Neural progenitor cell (in vitro differentiated cells): ENCODE measurements at places on chromosomes 5 and 9.

DNA sequence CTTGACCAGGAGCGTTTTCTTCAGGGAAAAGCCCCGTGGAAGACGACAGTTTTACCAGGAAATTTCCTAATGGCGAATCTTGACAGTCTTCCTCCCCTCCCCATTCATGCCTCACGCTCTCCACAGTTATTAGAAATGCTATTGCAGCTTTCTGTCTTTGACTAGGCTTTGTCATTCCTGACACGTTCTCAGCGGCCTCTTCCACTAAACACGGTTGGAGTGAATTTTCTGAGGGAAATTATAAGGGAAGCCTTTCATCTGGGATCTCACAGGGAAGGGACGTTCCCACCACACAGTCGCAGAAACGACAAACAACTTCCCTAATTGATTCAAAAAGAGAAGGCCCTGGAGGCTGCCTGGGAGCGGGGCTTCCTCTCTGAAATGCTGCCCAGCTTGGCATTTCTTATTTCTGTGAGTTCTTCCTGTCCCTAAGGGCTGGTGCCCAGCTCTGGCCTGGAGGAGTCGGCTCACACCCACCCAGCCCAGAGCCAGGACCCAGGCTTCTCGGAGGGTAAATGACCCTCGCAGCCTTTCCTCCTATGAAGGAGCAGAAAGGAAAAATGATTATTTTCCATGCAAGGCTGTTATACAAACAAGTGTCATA, 57.1 kb upstream of the PPP1R26 start:
- H3K36me3 ChIP-seq = no peaks in the 10 kb centered on the region
- no peak overlapping the region for H3K27ac ChIP-seq
- no peaks in the 10 kb centered on the region for H3K4me1 ChIP-seq
- DNase-seq = no peak
- H3K4me3 ChIP-seq = no peak overlapping the region
- H3K27me3 ChIP-seq = no peaks in the 10 kb centered on the region

- no peak overlapping the region for H3K27ac ChIP-seq
- H3K4me1 ChIP-seq = no peaks in the 10 kb centered on the region
- H3K27me3 ChIP-seq = no peaks in the 10 kb centered on the region
- H3K36me3 ChIP-seq = no peaks in the 10 kb centered on the region
These were observed 207.0 kb downstream of the CSNK1G3 start for GRCh38 chr5:123719004-123719403.

- no peak for DNase-seq
- H3K36me3 ChIP-seq = no peaks in the 10 kb centered on the region
- H3K27me3 ChIP-seq = no peaks in the 10 kb centered on the region
These were observed 125.0 kb downstream of the TRIO start for GRCh38 chr5:14267991-14268708.

DNA sequence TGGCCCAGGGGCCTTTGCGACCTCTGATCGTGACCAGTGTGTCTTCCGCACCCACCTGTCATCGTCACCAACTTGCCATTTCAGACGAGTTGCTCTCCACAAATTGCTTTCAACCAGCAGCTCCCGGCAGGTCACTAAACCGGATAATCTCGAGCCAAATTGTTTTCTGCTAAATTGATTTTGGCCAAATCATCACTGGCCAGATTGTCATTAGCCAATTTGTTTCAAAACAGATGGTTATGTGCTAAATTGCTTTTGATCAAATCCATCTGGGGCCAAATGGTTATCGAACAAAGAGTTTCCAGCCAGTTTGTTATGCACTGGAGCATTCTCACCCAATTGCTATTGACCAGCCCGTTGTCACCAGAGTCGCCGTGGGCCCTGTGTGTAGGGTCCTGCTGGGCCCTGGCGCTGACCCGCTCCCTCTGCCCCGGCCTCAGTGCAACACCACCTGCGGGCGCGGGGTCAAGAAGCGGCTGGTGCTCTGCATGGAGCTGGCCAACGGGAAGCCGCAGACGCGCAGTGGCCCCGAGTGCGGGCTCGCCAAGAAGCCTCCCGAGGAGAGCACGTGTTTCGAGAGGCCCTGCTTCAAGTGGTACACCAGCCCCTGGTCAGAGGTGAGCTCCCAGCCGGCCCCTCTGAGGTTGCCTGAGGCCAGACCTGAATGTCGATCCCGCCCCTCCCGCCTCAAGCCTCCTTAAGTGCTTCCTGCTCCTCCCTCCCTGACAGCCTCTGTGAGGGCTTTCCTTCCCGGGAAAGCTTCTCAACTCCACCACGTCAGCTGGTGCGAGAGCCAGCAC, 35.6 kb downstream of the ADAMTSL2 start:
- no peaks in the 10 kb centered on the region for H3K36me3 ChIP-seq
- no peaks in the 10 kb centered on the region for H3K27me3 ChIP-seq
- H3K4me3 ChIP-seq = no peak overlapping the region
- no peak overlapping the region for H3K27ac ChIP-seq
- peaks cover 9% of the 10 kb centered on the region for H3K4me1 ChIP-seq
- peak; percentile 39 for DNase-seq

- no peaks in the 10 kb centered on the region for H3K36me3 ChIP-seq
- peaks cover 19% of the 10 kb centered on the region for H3K4me1 ChIP-seq
- DNase-seq = no peak
- no peak overlapping the region for H3K27ac ChIP-seq
- no peaks in the 10 kb centered on the region for H3K27me3 ChIP-seq
- H3K4me3 ChIP-seq = no peak overlapping the region
These were observed 330.0 kb downstream of the EBF1 start for GRCh38 chr5:158769696-158770095.

DNA sequence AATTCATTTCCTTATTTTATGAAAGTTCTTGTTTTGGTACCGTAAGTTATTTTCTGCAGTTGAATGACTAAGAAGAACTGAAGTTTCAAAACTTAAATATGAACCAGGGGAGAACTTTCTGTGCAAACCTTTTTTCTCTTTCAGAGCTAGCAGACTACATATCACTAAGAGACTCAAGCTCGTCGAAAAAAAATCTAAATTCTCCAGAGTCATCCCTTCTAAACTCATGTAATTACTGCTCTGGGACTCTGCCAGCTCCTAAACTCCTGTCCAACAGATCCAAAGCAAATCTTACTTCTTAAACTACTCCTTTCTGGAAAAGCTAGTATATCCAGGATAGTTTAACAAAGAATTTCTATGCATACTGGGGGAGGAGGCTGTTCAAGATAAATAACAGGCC, 87.0 kb upstream of the NR5A1 start:
- peak overlapping the region; percentile 95 for H3K27ac ChIP-seq
- DNase-seq = peak; percentile 27
- no peaks in the 10 kb centered on the region for H3K27me3 ChIP-seq
- H3K4me1 ChIP-seq = peaks cover 73% of the 10 kb centered on the region

- H3K4me3 ChIP-seq = no peak overlapping the region
- H3K27me3 ChIP-seq = no peaks in the 10 kb centered on the region
- H3K4me1 ChIP-seq = peaks cover 9% of the 10 kb centered on the region
- no peaks in the 10 kb centered on the region for H3K36me3 ChIP-seq
- H3K27ac ChIP-seq = no peak overlapping the region
These were observed 178.5 kb upstream of the MSX2 start for GRCh38 chr5:174545926-174546325.

DNA sequence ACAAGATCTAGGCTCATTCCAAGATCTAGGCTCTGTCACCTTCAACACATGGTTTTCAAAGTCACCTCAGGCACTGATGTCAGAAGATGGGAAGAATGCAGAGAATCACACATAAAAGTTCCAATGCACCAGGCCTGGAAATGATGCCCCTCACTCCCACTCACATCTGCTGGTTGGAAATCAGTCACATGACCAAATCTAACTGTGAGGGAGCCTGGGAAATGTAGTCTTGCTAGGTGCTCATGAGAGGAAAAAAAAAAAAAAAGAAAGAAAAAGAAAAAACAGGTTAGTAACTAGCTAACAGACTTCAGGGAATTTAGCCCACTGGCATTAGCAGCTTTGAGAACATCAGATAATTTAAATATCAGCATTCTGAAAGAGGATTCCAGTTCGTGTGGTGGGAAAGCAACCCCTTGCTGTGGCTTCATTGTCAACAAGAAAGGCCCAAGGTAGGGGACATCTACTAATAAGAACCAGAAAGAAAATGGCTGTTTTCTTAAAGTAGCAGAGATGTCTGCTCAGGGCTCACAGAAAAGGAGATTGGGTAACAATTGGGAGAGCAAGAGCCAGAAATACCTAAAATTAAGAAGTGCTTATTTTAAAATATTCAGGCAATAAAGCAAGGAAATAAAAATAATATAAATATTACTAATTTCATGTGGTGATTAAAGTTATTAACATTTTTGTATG, 614.3 kb downstream of the ACTL7B start:
- peak overlapping the region; percentile 55 for H3K27ac ChIP-seq
- peak; percentile 43 for DNase-seq
- H3K4me1 ChIP-seq = peaks cover 12% of the 10 kb centered on the region
- H3K36me3 ChIP-seq = no peaks in the 10 kb centered on the region
- no peaks in the 10 kb centered on the region for H3K27me3 ChIP-seq
- no peak overlapping the region for H3K4me3 ChIP-seq

GRCh38 chr5:178793151-178793550, 62.7 kb upstream of the ZNF354A start:
- peak; percentile 70 for DNase-seq
- no peaks in the 10 kb centered on the region for H3K36me3 ChIP-seq
- H3K27me3 ChIP-seq = no peaks in the 10 kb centered on the region
- H3K4me3 ChIP-seq = no peak overlapping the region
- H3K4me1 ChIP-seq = no peaks in the 10 kb centered on the region

- H3K4me1 ChIP-seq = peaks cover 16% of the 10 kb centered on the region
- H3K4me3 ChIP-seq = no peak overlapping the region
- peak; percentile 65 for DNase-seq
- H3K27ac ChIP-seq = peak overlapping the region; percentile 47
- no peaks in the 10 kb centered on the region for H3K36me3 ChIP-seq
These were observed 107.7 kb downstream of the MTRR start for GRCh38 chr5:7976411-7977190.

DNA sequence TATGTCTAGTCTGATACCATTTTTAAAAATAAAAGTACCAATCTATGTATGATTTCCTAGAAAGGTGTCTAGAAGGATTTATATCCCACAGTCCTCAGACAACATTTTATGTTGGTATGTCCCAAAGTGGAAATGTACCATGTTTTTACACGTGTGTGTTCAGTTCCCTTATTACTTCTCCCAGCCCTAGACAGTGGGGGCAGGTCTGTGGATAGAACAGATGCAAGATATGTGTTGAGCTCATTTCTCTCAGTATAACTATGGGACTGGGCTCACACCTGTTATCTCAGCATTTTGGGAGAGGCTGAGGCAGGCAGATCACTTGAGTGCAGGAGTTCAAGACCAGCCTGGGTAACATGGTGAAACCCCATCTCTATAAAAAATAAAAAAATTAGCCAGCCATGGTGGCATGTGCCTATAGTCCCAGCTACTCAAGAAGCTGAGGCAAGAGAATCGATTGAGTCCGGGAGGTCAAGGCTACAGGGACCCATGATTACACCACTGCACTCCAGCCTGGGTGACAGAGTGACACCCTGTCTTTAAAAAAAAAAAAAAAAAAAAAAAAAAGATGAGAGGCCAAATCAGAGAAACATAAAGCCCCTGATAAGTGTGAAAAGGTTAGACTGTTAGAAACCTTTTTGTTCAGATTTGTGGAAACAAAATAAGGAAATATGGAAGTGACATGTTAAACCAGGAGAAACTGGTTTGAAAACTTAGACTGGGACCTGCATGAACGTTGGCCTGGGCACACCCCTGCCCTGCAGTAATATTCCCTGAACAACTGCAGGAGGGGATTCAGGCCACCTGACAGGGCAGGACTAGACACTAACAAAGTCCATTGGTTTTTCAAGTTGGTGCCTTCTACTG, 7.4 kb upstream of the SLC2A8 start:
- no peaks in the 10 kb centered on the region for H3K36me3 ChIP-seq
- H3K4me1 ChIP-seq = no peaks in the 10 kb centered on the region
- H3K27me3 ChIP-seq = no peaks in the 10 kb centered on the region
- DNase-seq = no peak
- no peak overlapping the region for H3K27ac ChIP-seq

- H3K27ac ChIP-seq = no peak overlapping the region
- peaks cover 20% of the 10 kb centered on the region for H3K27me3 ChIP-seq
- H3K4me3 ChIP-seq = no peak overlapping the region
- peaks cover 15% of the 10 kb centered on the region for H3K4me1 ChIP-seq
- no peak for DNase-seq
These were observed 8.5 kb downstream of the WNT8A start for GRCh38 chr5:138092301-138092700.

DNA sequence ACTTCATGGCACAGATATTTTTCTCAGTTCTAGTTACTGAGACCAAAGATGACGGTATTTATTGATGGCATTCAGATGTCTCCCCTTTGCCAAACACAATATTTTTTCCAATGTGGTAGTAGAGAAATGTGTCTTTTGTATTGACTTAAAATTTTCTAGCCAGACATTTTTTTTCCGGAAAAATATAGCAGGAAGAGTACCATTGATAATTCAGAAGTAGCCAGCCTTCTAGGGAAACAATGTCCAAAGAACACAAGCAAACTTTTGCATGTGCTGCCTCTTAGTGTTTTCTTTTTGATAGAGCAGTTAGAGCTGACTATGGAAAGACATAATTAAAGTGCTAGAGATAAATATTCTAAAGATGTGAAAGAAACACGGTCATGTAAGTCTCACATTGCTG, 231.4 kb downstream of the MARCHF11 start:
- no peak for DNase-seq
- no peak overlapping the region for H3K4me3 ChIP-seq
- no peaks in the 10 kb centered on the region for H3K36me3 ChIP-seq

GRCh38 chr5:137192293-137192743, 306.8 kb downstream of the SPOCK1 start:
- H3K4me3 ChIP-seq = no peak overlapping the region
- H3K27ac ChIP-seq = no peak overlapping the region
- no peaks in the 10 kb centered on the region for H3K27me3 ChIP-seq
- H3K4me1 ChIP-seq = no peaks in the 10 kb centered on the region

DNA sequence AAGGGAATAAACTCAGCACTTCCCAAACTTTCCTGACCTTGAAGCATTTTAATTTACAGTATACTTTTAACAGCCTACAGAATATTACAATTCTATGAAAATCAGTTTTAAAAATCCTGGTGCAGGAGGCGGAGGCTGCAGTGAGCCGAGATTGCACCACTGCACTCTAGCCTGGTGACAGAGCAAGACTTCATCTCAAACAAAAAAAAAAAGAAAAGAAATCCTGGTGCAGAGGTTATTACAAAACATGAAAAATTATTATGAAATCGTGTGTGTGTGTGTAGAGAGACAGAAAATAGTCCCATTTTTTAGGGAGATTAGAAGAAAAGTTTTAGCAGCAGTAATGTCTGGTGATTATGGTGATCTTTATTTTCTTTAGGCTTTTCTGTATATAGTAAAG, 26.9 kb downstream of the GOLPH3 start:
- H3K4me3 ChIP-seq = no peak overlapping the region
- DNase-seq = no peak
- peaks cover 8% of the 10 kb centered on the region for H3K36me3 ChIP-seq
- H3K27me3 ChIP-seq = no peaks in the 10 kb centered on the region
